Left forelimb (tissue), 1 donor: ENCODE measurements at places on chromosomes 5 and 9.

DNA sequence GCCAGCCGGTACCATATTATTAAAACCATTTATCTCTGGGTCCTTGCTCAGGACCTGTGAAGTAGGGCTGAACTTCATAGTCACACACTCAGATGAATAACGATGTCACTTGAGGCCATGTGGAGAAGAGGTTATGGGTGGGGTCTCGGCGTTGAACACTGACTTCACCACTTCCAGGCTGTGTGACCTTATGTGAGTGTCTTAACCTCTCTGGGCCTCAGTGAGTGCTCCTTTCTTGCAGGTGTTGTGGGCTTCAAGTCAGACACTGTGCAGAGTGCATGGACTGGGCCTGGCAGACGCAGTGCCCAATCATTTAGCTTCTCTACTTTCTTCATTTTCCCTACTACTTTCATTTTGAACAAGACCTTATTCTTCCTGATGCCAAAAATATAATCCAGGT is 278.8 kb downstream of the PBX3 start:
- DNase-seq, result no peak

DNA sequence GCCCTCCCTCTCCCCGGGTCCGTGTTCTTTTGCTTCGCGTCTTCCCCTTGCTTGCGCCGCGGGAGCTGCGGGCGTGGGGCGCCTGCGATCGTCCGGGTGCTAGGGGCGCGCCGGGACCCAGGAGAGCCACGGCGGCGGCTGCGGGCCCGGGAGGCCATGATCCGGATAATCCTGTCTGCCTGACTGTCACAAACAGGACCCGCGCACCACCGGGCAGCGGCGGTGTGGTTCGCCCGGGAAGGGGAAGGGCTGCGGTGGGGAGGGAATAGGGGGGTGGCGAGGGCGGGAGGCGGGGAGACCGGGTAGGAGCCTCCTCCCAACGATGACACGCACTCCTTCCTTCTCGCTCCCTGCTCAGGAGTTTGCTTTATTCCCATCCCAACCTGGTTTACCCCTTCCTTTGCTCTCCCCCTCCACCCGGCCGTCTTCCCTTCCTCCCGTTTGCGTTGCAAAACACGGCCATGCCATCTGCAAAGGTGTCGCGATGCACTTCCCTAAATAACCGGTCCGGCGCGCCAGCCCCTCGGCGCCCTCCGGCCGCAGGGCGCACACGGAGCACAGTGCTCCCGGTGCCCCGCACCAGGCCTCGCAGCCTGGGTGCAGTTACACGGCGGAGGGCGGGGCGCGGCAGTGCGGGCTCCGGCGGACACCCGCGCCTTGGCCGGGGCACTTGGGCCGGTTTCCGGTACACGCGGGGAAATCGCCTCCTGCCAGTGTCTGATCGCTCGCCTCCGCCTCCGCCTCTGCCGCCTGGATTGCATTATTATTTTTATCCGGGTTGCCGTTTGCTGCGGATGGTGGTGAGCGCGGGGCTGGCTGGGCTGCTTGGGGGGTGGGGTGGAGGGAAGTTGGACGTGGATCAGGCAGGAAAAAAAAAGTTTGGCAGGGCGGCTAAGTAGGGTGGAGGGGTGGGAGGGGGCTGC is 1.5 kb downstream of the SMARCA2 start:
- peak; percentile 86 for DNase-seq

- no peak for DNase-seq
Measured at GRCh38 chr9:121853617-121854395, 202.4 kb downstream of the DAB2IP start.

- DNase-seq, result no peak
Measured at GRCh38 chr9:87255431-87256155, 242.1 kb upstream of the DAPK1 start.

GRCh38 chr9:113530022-113530635 is 66.6 kb downstream of the RGS3 start:
- DNase-seq, result no peak

DNA sequence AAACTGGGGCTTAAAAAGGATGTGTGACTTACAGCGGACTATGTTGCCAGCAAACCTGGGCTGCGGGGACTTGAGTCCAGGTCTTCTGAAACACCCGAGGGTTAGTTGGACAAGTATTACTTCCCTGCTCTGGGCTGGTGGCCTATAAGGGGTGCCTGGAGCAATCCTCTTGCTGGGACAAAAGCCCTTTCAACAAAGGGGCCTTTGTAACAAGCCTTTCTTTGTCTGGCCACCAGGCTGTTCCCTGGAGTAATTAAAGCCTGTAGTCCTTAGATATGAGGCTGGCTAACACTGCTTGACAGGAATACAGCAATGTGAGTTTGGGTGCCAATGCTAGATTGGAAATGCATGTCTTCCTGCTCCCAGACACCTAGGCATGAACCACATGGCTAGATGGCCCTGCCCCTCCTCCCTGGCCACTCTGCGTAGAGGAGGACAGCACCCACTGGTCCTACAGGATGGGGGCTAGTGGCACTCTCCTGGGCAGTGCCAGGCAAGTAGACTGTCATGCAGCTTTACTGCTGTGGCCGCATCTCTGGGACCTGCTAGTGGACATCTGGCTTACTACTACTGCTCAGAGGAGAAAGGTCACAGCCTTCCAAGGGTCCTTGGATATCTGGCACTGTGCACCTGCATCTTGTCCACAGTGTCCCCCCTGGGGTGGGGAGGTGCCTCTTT is 343.1 kb downstream of the ZSWIM6 start:
- no peak for DNase-seq

DNA sequence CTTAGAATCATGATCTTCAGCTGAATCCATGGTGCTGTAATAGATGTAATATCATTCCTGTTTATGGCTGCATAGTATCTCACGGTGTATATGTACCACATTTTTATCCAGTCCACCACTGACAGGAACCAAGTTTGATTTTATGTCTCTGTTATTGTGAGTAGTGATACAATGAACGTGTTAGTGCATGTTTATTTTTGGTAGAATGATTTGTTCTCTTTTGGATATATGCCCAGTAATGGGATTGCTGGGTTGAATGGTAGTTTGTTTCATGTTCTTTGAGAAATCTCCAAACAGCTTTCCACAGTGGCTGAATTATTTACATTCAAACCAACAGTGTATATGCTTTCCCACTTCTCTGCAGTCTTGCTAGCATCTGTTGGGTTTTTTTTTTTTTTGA is 175.1 kb upstream of the CDH10 start:
- no peak for DNase-seq

DNA sequence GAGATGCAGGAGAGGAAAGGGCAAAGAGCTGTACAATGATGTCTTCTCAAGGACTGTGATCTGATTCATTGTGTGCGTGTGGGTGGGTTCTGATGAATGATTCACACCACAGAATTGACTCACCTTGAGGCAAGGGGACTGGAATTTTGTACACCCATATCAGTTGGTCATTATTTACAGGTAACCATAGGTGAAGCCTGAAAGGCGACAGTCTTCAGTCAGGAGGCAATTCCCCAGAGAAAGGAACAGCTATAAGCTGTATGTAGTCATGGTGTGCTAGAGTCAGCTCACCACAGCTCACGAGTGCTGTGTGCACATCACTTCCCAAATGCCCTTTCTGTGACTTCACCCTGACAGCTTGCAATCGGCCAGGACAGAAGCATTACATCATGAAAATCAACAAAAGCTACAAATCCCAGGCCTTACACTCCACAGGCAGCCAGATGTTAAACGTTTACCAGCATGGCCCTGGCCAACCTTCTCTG is 87.6 kb upstream of the RPS23 start:
- DNase-seq, result no peak

- DNase-seq, result no peak
Measured at GRCh38 chr9:30628915-30629567, 1755.4 kb upstream of the ACO1 start.

GRCh38 chr5:115815693-115816225 is 700 bp downstream of the CDO1 start:
- DNase-seq, result no peak

DNA sequence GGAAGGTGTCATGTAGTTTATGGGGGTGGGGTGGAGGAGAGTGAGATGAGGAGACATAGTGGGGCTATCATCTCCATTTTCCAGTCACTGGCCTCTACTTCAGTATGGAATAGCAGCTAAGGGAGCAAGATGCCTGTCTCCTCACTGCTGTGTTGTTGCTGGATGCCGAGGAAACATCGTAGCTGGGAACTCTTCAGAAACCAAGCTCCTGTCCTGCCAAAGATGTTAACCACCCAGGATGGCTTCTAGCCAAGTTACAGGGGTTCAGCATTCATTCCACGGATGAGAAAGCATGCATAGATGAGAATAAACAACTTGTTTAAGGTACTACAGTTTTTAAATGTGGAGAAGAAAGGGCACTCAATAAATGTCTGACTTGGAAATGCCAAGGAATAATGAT is 226.5 kb downstream of the ASTN2 start:
- DNase-seq, result no peak

- DNase-seq, result no peak
Measured at GRCh38 chr9:120386390-120387131, 193.4 kb downstream of the CDK5RAP2 start.

GRCh38 chr9:122835313-122835731 is 6.9 kb upstream of the PDCL start:
- DNase-seq, result no peak
